Stimulated activated CD4-positive, alpha-beta T cell treated with anti-CD3 and anti-CD28 coated beads, TNF-alpha, amount 100 ng/mL, for 48 hours (primary cell): ENCODE measurements at places on chromosomes 6 and 20.

DNA sequence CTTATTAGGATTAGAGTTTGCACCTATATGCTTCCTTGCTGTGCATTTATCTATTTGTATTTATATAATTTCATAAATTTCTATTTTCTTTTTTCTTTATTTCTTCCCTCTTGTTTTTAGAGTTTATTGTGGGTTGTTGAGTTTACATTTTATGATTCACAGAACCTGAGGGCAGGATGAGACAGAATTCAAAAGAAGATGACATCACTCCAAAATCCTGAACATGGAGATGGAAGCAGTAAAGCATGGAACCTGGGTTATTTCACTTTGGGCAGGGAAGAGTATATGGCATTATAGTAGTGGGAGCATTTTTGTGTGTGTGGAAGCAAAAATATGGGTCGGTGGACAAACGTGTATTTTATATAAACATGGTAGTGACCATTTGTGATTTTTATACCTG is 157.5 kb downstream of the RFX6 start:
- no peak for DNase-seq

DNA sequence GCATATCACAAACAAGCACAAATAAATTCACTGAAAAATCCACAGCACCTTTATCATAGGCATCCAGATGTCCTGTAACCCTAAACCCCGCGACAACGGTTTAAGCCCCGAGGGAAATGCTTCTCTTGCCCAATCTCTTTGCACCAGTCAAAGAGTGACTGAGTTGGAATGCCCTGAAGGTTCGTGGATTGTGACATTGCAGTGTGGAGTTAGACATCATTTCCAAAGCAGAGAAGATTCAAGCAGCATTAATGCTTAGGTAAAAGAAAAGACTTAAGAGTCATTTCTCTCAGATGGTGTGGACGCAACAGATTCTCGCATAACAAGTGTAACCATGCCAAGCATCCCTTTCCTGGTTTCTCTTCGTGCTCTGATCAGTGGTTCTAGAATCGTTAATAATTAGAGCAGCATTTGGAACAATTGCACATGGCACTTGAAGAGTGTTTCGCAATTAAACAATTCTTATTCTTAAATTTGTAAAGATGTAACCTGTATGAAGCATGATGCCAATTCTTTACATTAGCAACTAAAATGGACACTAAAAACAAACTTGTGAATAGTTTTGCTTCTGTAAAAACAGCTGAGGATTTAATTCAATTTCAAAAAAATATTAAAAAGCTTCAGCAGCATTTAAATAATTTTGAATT is 121.6 kb downstream of the HIVEP2 start:
- no peak for DNase-seq

DNA sequence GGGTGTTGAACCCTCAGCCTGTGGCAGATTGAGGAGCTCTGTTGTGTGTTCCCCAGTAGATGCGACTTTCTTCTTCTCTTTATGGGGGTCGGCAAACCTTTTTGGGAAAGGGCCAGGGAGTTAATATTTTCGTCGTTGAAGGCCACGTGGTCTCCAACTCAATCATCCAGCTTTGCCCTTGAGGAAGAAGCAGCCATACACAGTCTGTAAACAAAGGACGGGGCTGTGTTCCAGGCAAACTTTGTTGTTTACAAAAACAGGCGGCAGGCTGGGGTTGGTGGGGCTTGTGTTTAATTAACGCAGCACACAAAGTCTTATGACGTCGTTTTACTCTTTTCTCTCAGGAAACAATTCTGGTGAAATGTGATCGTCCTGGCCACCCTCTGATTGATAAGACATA is 20.2 kb downstream of the KIF25 start:
- DNase-seq = no peak

DNA sequence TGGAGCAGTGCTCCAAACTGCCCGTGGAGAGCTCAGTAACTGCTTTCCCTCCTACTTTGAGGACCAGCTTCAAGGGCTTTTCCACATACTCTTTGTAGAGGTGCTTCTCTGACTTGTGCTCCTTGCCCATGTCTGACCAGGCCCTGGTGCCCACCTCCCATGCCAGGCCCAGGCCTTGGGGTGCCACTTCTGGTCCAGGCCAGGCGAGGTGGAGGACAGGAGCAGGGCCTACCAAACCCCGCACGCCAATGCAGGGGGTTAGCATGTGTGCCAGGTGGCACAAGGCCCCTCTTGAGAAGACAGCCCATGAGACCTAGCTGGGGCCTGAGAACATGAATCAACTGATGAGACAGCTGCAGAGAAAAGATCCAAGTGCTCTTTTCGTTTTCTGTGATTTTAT is 47.0 kb upstream of the PLN start:
- DNase-seq = no peak

DNA sequence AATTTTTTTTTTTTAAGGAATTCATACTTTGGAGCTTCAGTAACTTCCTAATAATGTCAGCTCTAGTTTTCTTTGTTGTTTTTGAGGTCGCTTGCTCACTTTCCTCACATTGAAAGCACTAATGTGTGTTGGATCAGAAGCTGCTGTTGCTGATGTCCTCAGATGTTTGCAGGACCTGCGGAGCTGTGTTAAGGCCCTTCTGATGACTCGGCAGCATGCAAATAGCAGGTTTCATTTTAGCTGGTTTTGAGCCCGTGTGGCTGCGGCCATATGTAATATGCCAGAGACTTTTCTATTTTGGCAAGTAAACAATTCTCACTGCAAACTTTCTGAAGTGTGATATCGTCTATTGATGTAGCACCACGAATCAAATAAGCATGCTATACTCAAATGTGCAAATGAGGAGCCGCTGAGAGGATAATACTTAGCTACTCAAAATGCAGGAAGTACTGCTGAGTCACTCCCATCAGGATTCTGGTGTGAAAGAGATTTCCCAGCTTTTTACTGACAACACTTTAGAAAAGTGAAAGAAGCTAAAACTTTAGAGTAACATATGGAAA is 187.8 kb downstream of the SASH1 start:
- no peak for DNase-seq
